Fibroblast of skin of abdomen (primary cell): ENCODE measurements at places on chromosomes 2 and 18.
A peak's percentile ranks its signal among the peaks of the same experiment; 100 is the strongest.

GRCh38 chr2:221467610-221468009, 104.5 kb downstream of the EPHA4 start:
- no peak for DNase-seq

DNA sequence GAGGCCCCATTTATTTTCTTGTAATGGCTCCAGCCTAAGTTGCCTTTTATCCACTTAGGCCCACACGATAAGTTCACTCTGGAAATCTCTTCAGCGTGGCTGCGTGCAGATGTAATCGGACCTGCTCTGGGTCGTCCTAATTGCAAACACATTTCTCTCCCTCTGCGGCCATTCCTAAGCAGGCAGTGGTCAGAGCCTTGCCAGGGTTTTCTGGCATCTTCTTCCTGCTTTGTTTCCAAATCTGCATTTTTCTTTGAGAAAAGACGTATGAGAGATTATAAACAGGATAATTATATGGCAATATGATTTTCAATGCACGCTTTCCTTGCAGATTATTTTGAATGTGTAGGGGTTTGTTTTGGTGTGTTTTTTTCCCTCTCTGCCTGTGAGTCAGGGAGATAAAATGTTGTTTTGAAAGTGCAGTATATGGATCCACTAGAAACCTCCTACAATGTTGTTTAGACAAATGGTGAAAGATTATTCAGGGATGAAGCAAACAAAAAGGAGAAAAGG, 239.4 kb upstream of the TANK start:
- peak; percentile 98 for DNase-seq

DNA sequence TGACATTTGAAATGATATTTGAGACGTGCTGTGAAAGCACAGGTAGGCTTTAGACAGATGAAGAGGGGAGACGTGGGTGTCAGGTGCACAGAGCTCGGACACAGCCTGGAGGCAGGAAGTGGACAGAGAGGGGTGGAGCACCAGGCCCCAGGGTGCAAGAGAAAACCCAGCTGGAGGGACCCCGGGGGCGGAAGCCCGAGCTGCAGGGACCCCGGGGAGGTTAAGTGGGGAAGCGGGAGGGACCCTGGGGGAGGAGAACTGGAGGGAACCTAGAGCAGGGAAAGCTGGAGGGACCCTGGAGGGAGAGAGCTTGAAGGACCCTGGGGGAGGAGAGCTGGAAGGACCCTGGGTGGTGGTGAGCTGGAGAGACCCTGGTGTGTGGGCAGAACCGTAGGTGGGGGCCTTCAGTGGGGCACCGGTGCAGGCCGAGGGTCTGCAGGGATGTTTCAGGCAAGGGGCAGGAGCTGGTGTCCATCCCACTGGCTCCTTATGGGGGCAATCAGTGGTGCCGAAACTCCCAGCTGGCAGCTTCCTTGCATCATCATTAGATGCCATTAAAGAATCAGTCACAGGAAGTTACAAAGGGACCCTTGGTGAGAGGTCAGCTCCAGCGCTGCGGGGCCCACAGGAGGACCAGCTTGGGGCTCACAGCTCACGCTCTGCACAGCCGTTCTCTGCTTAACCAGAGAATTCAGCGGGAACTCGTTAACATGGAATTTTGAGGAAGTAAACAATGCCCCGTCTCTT, 246.6 kb downstream of the EIPR1 start:
- DNase-seq = no peak

DNA sequence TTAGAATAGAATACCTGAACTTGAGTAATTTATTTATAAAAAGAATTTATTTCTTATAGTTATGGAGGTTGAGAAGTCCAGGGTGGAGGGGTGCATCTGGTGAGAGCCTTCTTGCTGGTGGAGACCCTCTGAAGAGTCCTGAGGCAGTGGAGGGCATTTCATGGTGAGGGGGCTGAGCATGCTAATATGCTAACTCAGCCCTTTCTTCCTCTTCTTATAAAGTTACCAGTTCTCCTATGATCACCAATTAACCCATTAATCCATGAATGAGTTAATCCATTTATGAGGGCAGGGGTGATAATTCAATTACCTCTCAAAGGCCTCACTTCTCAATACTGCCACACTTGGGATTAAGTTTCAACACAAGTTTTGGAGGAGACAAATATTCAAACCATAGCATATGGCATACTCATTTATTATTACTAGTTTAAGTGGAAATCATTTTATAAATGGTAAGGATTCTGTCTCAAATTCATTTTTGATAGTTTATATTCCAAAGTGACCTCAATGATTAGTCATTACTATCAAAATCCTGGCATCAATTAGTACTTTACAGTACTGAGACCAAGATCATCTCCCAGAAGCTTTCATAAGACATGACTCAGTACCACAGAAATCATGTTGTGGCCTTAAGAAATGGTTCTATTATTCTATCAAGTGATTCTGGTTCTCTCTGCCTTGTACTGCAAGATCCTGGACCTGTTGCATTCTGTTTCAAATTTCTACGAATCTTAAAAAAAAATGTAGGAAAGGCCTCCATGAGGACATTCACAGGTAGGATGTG, 5.5 kb downstream of the ZNF396 start:
- DNase-seq = peak; percentile 70

- no peak for DNase-seq
These were observed 45.2 kb downstream of the EIF2AK3 start for GRCh38 chr2:88582030-88582429.

DNA sequence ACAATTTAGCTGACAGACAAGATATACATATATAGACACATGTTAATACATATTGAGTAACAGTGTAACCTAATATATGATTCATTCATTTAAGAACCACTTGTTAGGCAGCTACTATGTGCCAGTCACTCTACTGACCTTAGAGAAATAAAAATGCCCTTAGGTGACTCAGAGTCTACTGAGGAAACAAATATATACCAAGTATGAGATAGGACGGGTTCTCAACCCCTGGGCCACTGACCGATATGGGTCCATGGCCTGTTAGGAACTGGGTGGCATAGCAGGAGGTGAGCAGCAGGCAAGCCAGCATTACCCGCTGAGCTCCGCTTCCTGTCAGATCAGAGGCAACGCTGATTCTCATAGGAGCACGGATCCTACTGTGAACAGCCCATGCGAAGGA, 14.8 kb downstream of the STRN start:
- no peak for DNase-seq

DNA sequence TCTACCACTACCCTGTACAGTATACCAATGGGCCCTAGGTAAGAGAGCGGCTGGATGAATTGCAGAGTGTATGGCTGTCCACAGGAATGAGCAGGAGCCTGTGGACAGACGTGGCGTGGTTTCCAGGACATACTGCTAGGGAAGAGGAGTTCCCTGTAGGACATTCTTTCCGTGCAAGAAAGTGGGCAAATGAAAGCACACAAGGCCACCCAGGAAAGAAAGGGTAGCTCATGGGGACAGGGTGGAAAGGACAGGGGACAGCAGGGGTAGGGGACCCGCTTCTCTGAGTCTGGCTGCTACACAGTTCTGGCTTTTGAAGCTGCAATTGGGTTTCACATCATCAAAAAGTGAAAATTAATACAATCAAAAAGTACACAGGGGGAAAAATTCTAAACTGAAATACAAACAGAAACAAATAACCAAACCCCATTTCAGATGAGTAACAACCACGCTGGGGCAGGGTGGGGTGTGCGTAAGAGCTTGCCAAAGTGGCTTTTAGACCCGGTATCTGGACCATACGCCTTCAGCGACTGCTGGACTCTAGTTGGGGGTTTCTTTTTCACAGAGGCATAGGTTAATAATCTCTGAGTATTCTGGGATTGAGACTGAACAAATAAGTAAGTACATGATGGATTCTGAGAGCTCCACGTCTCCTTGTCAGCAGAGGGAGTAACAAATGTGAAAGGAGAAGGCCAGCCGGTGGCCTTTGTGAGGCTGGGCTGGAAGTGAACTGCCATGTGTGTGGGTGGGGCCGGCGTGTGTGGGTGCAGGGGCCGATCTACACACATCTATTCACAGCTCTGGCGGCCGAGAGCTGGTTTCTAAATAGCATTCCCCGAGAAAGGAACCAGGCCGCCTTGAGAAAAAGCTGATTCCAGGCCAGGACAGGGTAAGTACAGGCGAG, 84.0 kb downstream of the HDAC4 start:
- DNase-seq = no peak
